Activated CD8-positive, alpha-beta T cell treated with anti-CD3 and anti-CD28 coated beads for 36 hours (primary cell): ENCODE measurements at places on chromosomes 6 and 20. TPM values are rescaled to one million over a fixed set of nuclear protein-coding genes. Genes with fewer than 3 reads are reported as not detected.
A peak's percentile ranks its signal among the peaks of the same experiment; 100 is the strongest.

GRCh38 chr20:2379511-2380229 is 1.0 kb upstream of the TGM6 start:
- peaks cover 9% of the 10 kb centered on the region for H3K27me3 ChIP-seq
- peaks cover 20% of the 10 kb centered on the region for H3K4me1 ChIP-seq
- no peaks in the 10 kb centered on the region for H3K36me3 ChIP-seq
- no peak overlapping the region for H3K27ac ChIP-seq

DNA sequence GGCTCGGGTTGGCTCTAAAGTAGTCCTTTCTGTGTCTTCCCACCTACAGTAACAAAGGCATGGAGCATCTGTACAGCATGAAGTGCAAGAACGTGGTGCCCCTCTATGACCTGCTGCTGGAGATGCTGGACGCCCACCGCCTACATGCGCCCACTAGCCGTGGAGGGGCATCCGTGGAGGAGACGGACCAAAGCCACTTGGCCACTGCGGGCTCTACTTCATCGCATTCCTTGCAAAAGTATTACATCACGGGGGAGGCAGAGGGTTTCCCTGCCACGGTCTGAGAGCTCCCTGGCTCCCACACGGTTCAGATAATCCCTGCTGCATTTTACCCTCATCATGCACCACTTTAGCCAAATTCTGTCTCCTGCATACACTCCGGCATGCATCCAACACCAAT is 291.2 kb downstream of the ESR1 start:
- no peak overlapping the region for H3K27ac ChIP-seq
- no peak overlapping the region for H3K4me3 ChIP-seq
- H3K27me3 ChIP-seq = no peaks in the 10 kb centered on the region
- DNase-seq = no peak
- H3K36me3 ChIP-seq = no peaks in the 10 kb centered on the region
- H3K4me1 ChIP-seq = peaks cover 3% of the 10 kb centered on the region

The HLA-DRB5 gene
- total RNA-seq = 4.9 TPM

DNA sequence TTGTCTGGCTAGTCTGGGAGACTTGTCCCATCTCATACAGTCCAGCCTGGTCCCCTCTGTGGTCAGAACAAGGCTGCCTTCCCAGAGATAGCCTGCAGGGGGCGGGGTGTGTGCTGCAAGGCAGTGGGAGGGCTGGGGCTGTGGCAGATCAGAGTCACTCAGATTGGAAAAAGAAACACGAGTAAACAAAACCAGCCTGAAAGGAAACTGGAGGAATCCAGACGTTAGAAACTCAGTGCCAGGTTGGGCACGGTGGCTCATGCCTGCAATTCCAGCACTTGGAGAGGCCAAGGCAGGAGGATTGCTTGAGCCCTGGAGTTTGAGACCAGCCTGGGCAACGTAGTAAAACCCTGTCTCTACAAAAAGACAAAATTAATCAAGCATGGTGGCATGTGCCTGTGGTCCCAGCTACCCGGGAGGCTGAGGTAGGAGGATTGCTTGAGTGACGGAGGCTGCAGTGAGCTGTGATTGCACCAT is 20.2 kb downstream of the LEMD2 start:
- peak; percentile 85 for DNase-seq
- H3K27me3 ChIP-seq = peaks cover 11% of the 10 kb centered on the region
- peaks cover 5% of the 10 kb centered on the region for H3K36me3 ChIP-seq
- no peak overlapping the region for H3K4me3 ChIP-seq

GRCh38 chr6:159062976-159063375 is 18.2 kb upstream of the TAGAP start:
- peaks cover 98% of the 10 kb centered on the region for H3K4me1 ChIP-seq
- no peaks in the 10 kb centered on the region for H3K27me3 ChIP-seq
- DNase-seq = no peak
- H3K27ac ChIP-seq = peak overlapping the region; percentile 95
